ENCODE measurements at places on chromosomes 7 and 10.

- DNase-seq: no peak
These were observed 49.9 kb downstream of the UBE2H start for GRCh38 chr7:129902788-129903422.

- DNase-seq: peak; percentile 28
These were observed 127.8 kb upstream of the ZNF746 start for GRCh38 chr7:149625340-149625946.

DNA sequence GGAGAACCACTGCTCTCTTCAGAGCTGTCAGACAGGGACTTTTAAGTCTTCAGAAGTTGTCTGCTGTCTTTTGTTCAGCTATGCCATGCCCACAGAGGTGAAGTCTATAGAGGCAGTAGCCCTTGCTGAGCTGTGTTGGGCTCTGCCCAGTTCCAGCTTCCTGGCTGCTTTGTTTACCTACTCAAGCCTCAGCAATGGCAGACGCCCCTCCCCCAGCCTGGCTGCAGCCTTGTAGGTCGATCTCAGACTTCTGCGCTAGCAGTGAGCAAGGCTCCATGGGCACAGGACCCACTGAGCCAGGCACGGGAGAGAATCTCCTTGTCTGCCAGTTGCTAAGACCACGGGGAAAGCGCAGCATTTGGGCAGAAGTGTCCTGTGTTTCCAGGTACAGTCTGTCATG is 12.1 kb upstream of the CPA2 start:
- no peak for DNase-seq

DNA sequence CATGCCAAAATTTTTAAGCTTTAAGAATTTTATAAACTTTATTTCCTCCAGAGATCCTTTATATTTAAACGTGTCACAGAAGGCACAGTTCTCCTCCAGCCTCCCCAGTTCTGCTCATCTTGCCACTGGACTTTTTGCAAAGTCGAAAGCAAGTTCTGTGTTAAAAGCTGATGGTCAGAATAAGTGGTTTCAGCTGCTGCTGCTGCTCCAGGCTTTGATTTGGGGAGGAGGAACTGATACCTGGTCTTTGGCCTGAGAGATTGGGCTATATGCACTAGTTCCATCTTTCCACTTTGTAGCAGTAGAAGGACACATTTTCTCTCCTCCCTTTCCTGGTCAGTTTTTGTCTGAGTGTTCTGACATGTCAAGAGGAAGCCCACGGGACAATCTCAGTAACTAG is 435.9 kb upstream of the PHF14 start:
- DNase-seq: no peak

DNA sequence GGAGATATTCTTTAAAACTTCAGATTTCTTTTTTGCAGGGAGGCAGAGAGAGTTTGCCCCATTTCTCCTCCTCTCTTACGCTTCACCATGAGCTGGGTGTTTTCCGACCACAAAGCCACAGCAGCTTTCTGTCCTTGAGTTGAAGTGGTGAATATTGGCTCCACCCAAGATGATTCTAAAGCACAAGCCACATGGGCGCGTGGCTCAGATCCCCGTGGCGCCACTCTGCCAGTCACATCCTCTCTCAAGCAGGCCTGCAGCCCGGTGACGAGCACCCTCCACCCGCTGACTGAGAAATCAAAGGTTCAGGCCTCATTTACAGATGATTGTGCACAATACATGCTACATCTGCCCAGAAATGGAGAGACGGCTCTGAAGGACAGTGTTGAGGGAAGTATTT is 27.6 kb upstream of the RNF32 start:
- peak; percentile 51 for DNase-seq

- no peak for DNase-seq
These were observed 50.8 kb upstream of the SLC29A3 start for GRCh38 chr10:71268247-71268691.

DNA sequence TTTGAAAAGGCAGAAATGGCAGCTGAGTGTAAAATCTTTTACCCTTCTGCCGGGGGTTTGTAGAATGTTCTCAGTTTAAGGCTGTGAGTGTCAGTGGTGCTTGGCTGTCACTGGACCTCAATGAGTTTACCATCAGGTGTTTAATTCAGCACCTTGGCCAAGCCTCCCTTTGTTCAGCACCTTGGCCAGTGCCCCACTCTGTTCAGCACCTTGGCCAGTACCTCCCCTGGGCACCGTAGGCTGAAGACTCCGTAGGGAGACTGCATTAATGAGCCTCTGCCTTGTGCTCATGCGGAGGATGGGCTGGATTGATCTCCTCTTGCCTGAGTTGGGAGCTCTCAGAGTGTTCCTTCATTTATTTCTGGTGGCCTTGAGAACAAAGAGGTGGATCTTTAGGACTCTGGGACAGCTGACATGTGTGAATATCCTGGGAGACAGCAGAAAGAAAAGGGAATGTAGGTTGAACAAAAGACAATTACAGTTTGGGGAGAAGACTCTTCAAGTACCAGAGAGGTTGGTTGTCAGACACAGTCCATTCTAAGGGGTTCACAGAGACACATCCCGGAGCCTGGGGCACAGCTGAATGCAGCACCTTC is 1.6 kb downstream of the FAM24A start:
- peak; percentile 14 for DNase-seq

DNA sequence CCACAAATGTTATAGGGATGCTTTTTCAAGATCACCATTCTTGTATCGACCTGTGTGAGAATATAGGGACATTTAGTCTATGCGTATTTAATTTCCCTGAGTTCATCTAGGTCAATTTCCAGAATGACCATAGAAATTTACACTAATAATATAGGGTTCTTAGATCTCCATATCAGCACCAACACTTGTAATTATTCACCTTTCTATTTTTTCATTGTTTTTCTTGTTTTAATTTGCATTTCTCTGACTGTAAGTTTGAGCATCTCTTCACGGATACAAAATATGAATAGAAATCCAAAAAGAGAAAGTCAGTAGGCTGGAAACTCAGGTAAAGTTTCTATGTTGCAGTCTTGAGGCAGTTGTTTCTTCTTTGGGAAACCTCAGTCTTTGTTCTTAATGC is 134.8 kb downstream of the CREB5 start:
- DNase-seq: no peak

GRCh38 chr7:158959954-158960353 is 103.6 kb downstream of the DYNC2I1 start:
- no peak for DNase-seq

- no peak for DNase-seq
These were observed 79.2 kb downstream of the NRF1 start for GRCh38 chr7:129690701-129691100.

GRCh38 chr7:11355399-11356005 is 381.8 kb downstream of the PHF14 start:
- DNase-seq: no peak

- DNase-seq: no peak
These were observed 150.1 kb upstream of the NPS start for GRCh38 chr10:127398971-127399365.

DNA sequence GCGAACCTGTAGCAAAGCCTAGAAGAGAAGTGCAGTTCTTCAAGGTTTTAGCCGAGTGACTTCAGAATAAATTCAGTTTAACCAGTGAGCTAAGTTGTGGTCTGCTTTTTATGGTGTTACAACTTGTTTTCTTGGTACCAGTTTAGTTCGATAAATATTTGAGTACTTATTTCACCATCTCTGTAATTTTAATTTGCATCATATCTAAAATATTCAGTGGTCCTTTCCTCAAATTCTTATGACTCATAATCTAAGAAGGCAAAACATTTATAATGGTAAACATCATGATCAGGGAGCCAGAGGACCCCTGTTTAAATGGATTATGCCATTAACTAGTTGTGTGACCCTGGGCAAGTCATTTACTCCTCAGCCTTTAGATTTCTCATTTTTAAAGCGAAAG is 4.1 kb upstream of the BMPER start:
- DNase-seq: no peak

DNA sequence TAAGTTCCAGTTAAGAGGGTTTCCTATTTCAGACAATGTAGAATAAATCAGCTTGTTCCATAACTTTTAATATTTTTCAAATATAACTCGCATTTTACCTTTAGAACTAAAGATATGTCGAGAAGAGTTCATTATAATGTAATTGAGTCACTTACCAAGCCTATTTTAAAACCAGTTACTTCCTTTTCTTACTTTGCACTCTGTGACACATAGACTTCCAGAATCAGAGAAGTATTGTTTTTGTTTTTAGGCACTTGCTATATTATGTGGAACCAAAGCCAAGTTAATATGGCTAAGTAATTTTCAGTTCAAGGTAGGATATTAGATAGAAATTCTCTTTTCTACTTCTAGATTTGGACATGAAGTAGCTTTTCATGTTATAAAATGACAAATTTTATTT is 182.7 kb upstream of the PRPS1L1 start:
- no peak for DNase-seq

GRCh38 chr7:116542618-116543017 is 17.8 kb downstream of the CAV1 start:
- no peak for DNase-seq

- DNase-seq: no peak
These were observed 23.3 kb downstream of the AVL9 start for GRCh38 chr7:32518534-32519140.

DNA sequence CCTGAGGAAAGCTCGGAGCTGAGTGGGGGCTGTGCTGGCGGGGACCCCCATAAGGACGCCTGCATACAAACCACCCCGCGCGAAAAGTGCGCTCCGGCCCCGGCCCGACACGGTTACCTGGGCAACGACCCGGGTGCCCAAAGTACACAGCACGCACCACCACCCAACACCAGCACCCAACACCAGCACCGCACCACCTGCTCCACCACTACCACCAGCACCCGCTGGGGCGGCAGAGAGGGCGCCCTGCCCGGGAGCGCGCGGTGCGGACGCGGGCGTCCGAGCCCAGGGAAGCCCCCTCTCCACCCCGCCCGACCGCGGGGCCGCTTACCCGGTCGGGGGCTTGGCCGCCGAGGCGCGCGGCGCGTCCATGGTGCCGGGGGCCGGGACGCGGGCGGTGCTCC is 345 bp downstream of the COBL start:
- no peak for DNase-seq

All from activated CD8-positive, alpha-beta memory T cell treated with anti-CD3 and anti-CD28 coated beads for 1 hour (primary cell).